ENCODE measurements at places on chromosomes 5 and 9.

DNA sequence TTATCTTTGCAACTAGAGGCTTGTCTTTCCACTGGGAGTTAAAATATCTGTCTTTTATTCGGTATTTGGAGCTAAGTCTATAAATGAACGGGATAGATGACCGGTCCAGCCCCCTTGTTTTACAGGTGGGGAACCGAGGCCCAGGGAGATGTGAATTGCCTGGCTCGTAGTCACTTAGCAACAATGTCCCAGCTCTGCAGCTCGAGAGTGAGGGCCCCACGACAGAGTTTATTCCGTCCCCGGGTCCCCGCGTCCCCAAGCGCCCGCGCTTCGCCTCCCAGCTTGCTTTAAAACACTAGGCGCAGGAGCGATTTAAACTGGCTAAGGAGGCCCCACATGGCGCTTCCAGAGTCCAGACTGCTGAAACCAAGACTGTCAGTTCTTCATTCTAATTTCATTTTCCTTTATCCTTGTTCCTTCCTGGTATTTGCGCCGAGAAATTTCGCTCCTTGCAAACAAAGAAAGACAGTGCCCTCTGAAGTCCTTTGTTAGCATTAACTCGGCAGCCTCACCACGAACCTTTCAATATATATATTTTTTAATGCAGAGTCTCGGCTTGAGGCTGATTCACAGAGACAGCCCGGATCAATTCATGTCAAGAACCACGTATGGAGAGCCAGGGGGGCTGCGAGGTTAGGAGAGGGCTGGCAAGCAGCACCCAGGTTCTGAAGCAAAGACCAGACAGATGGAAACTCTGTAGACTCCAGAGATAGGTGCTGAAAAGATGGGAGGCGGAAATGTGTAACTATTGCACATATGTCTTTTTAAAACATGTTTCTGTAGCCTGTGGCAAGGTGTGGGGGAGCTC is 1.4 kb upstream of the ENC1 start:
- DNase-seq, result no peak

DNA sequence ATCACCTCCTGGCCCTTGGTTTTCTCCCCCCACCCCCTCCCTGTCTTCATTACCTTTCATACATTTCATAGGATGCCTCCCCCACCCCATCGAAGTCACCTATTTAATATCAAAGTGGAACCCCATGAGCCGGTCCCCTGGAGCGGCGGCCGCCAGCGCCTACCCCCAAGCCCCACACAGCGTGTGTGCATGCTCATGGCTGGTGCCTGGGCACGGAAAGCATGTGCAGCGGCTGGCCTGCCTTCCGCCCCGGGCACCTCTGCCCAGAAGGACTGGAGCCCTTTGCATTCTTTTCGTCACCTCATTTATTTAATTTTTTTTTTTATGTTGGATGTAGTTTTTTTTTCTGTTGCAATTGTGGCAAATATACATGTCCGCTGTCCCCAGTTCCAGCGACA is 116.2 kb downstream of the WNK2 start:
- no peak for DNase-seq

DNA sequence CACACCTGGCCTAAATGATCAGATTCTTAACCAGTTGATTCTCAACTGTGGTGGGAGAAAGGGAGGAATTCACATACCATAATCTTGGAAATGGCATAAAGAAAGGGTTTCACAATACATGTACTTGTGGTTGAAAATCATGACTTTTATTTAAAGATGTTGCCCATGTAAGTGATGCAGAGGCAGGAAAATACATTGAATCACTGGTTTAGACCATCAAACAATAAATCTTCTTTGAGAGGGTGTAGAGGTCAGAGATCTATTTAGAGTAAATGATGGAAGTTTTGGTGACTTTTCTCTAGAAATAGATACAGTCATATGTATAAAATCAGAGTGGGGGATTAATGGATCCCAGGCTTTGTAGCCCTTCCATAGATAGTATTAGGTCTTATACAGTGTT is 15.4 kb downstream of the NDUFS4 start:
- DNase-seq, result no peak

GRCh38 chr9:135601988-135602387 is 37.4 kb downstream of the GLT6D1 start:
- DNase-seq, result no peak

DNA sequence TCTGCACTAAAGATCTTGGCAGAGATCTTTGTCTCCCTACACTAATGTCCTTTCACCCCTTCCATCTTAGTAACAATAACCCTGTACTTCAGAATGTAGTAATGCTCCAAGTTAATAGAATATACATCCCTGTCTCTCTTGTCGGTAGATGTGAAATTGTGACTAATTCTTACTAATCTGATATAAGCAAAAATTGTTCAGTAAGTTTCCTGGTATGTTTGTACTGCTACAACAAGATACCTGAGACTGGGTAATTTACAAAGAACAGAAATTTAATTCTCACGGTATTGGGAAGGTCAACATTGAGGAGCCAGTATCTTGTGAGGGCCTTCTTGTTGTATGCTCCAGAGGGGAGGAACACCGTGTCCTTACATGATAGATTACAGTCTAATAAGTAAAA is 1686.6 kb upstream of the CDH9 start:
- DNase-seq, result no peak

Measured in stimulated activated CD8-positive, alpha-beta memory T cell treated with anti-CD3 and anti-CD28 coated beads, Interleukin-12 subunit alpha, Interleukin-12 subunit beta, amount 100 ng/mL, for 1 hour (primary cell).